ENCODE measurements at places on chromosomes 1 and 21.

- DNase-seq: no peak
Observed at GRCh38 chr1:227937838-227938145, 9.9 kb downstream of the WNT9A start.

GRCh38 chr1:54338464-54338863 is 67.7 kb downstream of the SSBP3 start:
- no peak for DNase-seq

GRCh38 chr1:76179219-76179698 is 104.7 kb downstream of the ST6GALNAC3 start:
- no peak for DNase-seq

DNA sequence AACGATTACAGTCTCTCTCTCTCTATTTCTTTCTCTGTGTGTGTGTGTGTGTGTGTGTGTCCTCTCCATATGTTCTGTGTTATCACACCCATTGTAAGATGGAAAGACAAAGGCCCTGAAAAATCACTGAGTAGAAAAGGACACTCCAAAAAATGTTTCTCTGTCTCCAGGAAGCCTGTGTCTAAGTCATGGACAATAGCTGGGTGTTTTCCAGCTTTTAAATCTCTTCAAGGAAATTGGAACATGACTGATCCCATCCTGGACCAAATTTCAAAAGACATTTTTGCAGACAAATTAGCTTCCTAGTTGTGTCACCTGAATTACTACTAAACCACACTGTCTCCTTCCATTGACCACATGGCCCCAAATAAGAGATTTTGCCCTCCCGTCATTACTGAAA is 31.0 kb upstream of the LMX1A start:
- DNase-seq: no peak

GRCh38 chr1:38908821-38909220 is 27.4 kb upstream of the GJA9 start:
- no peak for DNase-seq

GRCh38 chr1:61171974-61172373 is 89.6 kb downstream of the NFIA start:
- no peak for DNase-seq

GRCh38 chr1:199512037-199512710 is 515.3 kb upstream of the NR5A2 start:
- DNase-seq: no peak

- DNase-seq: no peak
Observed at GRCh38 chr1:233442026-233442780, 114.7 kb downstream of the MAP3K21 start.

GRCh38 chr1:202615501-202616354 is 94.5 kb downstream of the SYT2 start:
- no peak for DNase-seq
